ENCODE measurements at places on chromosomes 4 and X.

GRCh38 chr4:26459054-26459755 is 31.1 kb downstream of the CCKAR start:
- DNase-seq, result peak; percentile 69

DNA sequence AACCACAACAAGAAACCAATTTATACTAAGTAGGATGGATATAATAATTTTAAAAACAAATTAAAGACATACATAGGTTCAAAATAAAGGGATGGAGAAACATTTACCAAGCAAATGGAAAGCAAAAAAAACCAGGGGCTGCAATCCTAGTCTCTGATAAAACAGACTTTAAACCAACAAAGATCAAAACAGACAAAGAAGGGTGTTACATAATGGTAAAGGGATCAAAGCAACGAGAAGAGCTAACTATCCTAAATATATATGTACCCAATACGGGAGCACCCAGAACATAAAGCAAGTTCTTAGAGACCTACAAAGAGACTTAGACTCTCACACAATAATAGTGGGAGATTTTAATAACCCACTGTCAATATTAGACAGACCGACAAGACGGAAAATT is 66.6 kb downstream of the ATRX start:
- DNase-seq, result no peak

DNA sequence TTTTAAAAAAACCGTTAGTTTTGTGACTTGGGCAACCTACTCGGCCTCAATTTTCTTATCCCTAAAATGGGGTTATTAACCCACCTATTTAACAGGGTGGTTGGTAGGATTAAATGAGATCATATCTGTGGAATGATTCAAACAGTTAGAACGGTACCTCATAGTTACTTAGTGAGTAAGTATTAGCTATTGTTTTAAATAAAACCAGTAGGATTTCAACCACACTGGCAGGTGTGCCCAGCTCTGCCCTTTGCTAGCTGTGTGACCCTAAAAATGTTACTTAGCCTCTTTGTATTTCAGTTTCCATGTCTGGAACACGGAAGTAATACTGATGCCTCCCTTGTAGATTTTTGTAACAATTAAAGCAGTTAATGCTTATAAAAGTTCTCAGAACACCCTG is 225.8 kb upstream of the SPRY1 start:
- DNase-seq, result no peak

DNA sequence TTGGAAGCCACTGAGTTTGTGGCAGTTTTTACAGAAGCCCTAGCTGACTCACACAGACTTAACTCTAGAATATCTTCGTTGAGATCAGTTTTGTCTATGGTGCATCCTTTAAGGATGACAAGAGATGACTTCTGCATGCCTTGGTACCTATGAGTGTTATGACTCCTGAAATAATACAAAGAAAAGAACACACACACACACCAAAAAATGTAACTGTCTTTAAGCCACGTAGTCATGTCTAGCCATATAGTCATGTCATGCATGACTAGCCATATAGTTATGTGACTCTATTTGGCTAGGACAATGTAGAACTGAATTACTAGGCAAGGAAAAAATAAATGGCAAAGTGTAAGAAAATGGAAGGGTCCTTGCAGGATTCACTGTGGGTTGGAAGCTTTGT is 447.8 kb downstream of the NLGN4X start:
- DNase-seq, result no peak

DNA sequence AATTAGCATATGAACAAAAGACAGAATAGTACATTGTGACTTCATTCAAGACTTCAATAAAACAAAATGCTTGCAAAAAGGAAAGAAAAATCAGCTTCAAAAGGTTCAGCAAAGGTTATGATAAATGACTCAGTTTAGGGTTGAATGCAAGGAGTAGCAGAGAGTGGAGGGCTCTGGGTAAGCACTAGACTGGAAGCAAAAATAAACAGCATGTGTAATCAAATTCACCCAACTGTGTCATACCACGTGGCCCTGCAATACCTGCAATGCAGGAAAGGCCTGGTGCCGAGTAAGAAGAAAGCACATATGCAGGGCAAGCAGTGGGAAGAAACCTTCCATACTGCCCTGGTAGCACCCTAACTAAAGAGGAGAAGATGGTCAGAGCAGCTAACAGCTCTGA is 88.7 kb downstream of the ATP11C start:
- peak; percentile 11 for DNase-seq

GRCh38 chrX:55522596-55523276 is 33.1 kb upstream of the USP51 start:
- DNase-seq, result no peak

DNA sequence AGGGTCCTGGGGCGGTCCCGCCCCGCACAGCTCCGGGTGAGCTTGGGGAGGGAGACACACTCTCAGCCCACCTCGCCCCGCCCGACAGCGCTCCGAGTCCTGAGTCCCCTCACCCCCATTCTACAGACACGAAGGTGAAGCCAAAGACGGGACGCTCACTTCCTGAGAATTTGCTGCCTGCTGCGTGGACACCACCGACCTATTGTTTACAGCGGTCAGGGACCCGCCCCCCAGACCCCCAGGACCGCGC is 796 bp upstream of the ZNF141 start:
- DNase-seq, result no peak

DNA sequence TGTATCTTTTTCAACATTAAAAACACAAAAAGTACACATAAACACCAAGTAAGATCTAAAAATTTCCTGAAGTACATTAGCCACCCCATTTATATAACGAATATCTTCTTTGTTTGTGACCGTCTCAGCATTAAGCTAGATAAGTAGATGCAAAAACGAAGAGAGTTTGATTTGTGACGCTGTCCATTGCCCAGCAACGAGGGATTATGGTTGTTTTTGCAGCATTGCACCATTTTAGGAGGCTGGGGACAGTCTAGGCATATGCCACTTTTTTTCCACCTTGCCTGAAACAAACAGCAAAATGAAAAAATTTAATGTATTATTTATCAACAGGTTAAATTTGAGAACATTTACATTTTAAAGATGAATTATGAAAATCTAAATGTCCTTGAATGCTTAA is 12.0 kb upstream of the IGSF1 start:
- no peak for DNase-seq

- no peak for DNase-seq
These were observed at the start of gene NKX3-2 for GRCh38 chr4:13543839-13544605. TSS of gene NKX3-2 (minus strand) at chr4:13544508. CDS start at chr4:13544414, 94 bp downstream.

DNA sequence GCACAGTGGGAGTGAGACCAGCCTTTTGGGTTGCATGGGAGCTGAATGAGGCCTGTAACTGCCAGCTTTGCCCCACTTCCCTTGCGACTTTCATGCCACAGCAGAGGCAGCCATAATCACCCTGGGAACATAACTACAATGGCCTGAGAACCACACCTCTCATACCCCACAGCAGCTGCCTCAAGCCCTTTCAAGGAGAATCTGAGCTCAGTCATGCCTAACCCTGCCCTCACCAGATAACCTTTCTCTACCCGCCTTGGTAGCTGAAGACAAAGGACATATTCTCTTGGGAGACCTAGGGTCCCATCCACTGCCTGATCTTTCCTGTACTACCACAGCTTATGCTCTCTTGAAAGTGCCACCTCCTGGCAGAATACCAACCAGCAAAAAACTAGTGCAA is 599.9 kb upstream of the IGFBP7 start:
- peak; percentile 38 for DNase-seq

DNA sequence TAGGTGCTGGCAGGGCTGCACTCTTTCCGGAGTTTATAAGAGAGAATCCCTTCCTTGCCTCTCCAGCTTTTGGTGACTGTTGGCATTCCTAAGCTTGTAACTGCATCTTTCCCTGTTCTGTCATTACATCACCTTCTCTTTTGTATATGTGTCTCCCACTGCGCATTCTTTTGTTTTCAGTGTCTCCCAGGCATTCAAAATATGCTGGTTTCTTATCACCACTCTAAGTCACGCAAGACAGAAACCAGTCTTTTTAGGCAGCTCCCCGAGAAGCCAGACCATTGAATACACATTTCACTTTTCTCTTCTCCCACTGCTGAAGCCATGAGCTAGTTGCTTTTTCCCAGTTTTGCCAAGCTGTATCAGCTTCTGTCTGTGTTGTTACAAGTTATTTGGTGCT is 71.0 kb downstream of the LAS1L start:
- DNase-seq, result no peak

Data from GM12865 (cell line).